ENCODE measurements at places on chromosomes 7 and 10.

GRCh38 chr10:86299562-86299961, 67.0 kb downstream of the GRID1 start:
- no peak for DNase-seq

DNA sequence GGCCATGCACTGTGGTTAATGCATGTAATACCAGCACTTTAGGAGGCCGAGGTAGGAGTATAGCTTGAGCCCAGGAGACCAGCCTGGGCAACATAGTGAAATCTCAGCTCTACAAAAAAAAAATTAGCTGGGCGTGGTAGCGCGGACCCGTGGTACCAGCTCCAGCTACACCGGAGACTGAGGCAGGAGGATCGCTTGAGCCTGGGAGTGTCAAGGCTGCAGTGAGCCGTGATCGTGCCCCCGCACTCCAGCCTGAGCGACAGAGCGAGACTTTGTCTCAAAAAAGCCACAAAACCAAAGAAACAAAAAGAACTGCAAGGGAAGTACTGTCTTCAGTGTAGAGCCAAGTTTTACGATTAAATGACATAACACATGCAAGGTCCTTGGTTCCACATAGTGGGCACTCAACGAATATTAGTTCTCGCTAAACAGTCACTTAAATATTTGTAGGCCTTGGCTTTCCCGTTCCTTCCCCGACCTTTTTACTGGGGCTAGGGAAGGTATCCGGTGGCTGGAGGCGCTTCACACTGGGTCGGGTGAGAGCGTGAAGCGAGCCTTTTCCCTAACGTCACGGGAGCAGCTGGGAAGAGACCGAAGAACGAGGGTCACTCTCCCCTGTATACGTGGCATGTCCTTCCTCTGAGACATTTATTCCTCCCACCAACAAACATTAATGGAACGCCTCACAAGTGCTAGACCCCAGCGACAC, 993 bp upstream of the SND1 start:
- no peak for DNase-seq

DNA sequence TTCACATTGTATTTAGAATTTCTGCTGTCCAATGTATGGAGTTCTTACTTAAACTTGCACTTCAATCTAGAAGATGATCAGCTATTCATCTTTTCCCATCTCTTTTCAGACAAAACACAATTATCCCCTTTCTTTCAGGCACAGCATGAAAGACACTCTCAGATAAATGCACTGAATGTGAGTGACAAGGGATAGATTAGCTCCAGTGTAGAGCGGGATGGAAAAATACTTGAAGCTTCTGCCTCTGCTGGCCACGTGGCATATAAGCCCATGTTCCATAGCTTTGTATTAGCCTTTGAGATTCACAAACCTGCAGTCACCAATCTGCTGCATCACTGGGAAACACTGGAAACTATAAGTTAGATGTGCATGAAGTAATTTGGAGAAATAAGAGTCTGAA, 162.2 kb upstream of the FAM3C start:
- no peak for DNase-seq

GRCh38 chr7:25139536-25139935, 14.5 kb upstream of the CYCS start:
- no peak for DNase-seq

DNA sequence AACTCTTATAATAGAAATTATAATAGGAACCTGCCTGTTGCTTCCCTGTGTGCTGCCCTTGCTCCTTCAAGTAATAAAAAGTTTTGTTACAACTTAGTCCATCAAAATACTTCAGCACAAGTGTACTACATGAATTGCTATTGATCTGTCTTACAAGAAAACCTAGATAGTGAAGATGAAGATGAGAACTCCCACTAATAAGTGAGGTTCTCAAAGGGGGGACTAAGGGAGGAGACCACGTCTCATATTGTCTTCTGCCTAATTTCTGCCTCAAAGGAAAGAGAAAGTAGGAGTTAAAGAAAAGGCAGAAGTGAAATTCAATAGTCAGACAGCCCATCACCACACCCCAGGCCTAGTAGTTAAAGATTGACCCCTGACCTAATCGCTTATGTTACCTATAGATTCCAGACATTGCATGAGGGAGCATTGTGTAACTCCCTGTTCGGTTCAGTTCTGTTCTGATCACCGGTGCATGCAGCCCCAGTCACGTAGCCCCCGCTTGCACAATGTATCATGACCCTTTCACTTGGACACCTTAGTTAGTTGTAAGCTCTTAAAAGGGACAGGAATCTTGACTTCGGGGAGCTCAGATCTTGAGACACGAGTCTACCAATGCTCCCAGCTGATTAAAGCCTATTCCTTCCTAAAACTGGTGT, 18.2 kb upstream of the CHST3 start:
- no peak for DNase-seq

GRCh38 chr7:80725181-80725611, 86.8 kb downstream of the CD36 start:
- no peak for DNase-seq

DNA sequence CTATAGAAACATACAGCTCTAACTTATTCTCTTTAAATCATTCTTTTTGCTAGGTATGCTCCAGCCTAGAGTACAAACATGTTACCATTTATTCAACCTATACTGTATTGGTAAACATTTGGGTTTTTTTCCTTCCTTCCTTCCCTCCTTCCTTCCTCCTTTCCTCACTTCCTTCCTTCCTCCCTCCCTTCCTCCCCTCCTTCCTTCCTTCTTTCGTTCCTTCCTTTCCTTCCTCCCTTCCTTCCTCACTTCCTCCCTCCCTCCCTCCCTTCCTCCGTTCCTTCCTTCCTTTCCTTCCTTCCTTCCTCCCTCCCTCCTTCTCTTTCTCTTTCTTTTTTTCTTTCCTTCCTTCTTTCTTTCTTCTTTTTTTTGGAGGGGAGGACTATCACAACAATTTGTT, 286.7 kb upstream of the PRKCQ start:
- DNase-seq, result no peak

GRCh38 chr7:138032770-138033169, 30.9 kb upstream of the CREB3L2 start:
- DNase-seq, result no peak

DNA sequence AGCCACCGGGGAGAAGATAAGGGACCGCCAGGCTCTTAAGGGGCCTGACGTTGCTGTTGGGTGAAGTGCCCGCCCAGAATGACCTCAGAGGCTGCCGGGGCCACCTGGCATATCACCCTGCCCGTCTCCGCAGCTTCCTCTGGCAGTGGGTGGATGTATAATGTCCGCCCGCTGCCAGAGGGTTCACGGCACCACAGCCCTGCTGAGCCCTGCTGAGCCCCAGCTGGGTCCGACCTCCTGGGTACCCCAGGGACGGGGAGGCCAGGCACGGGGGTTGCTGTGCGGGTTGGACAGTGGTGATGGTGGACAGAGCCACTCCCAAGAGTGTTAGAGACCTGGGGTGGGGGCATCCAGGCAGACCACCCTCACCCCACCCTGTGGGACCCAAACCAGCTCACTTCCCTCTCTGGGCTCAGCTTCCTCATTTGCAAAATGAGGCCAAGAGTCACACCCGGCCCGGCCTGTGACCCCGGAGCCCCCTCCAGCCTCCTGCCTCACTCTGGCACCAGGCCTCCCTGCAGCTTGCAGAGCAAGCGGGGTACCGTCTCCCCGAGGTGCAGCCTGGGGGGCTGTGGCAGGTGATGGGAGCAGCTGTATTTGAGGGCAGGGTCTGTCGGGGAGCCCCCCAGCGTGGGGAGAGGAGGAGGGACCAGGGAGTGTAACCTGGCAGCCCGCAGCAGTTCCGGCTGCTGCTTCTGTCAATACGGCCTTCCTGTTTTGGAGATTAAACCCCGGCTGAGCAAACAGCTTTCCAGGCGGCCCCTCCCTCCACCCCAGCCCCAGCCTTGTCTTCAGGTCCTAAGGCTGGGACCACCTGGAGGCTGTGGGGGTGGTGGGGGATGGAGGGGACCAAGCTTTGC, 8.4 kb upstream of the LFNG start:
- no peak for DNase-seq

DNA sequence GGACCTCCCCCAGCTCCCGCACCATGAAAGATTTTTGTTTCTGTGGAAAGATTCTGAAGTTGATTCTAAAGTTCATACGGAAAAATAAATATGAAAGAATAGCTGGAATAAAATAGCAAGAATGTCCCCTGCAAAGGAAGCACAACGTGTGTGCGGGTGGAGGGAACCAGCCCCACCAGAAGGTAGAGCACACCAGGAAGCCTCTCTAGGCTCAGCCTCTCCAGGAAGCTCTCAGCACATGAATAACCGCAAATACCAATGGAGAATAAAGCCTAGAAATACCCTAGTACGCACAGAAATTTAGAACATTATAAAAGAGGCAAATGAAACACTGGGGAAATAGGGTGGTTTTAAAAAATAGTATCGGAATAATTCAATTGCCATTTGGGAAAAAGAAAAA, 24.6 kb upstream of the FAM170B start:
- DNase-seq, result no peak

GRCh38 chr10:9126728-9127127, 1072.2 kb downstream of the GATA3 start:
- DNase-seq, result no peak
